Erythroblast (primary cell): ENCODE measurements at places on chromosomes 16 and 17.

DNA sequence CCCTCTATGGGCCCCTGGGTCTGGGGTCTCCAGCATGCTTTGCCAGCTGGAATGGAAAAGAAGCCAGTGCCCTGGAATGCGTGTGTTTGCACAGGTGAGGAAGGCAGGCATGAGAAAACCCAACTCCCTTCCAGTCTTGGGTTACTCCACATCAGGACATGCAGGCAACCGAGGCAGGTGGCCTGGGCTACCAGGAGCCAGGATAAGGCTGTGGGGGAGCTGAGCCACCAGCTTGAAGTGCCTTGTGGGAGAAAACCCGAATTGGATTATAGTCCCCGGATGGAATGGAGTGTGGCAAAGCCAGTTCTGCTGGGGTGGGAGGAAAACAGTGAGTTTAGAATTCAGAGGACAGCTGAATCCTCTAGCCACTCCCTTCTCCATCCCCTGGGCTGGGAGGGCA is 7.2 kb downstream of the SRCIN1 start:
- DNase-seq = peak; percentile 42

DNA sequence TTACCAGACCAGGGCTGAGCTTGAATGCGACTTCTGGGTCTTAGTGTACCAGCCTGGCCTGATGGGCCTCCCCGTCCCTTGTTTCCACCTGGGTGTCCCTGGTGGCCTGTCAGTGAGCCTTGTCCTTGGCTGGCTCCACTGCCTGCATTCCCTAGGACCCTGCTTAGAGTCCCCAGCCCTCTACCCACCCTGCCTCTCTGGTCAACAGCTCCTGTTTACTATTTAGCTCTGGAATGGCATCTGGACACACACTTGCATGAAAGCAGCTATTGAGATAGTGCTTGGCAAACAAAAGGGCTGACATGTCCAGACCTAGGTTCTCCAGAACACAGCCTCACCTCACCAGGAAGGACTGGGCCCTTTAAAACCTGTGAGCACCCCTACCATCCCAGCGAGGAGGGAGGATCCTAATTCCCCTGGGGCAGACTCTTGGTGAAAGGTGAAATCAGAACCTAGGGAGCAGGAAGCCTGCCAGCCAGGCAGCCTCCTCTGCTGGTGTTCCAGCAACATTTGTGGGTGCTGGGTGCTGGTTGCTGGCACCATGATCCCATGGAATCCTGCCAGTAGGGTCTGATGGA is 38.8 kb downstream of the RAI1 start:
- no peak for DNase-seq

DNA sequence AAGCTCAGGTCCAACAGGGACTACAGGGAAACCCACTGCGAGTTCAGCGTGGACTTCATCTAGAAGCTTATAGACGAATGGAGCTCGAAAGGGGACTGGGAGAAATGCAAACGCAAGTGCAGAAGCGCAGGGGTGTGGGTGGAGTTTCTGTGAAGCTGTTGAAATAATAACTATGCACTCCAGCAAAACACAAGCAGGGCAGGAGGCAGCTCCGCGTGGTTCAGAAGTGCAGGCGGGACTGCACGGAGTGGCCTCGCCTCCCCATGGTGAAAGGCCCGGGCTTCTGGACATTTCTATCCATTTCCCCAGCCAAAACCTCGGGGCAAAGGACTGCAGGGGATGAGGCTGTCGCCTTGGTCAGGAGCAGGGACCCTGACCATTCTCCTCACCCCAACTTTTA is 74.5 kb downstream of the ZNF423 start:
- no peak for DNase-seq

DNA sequence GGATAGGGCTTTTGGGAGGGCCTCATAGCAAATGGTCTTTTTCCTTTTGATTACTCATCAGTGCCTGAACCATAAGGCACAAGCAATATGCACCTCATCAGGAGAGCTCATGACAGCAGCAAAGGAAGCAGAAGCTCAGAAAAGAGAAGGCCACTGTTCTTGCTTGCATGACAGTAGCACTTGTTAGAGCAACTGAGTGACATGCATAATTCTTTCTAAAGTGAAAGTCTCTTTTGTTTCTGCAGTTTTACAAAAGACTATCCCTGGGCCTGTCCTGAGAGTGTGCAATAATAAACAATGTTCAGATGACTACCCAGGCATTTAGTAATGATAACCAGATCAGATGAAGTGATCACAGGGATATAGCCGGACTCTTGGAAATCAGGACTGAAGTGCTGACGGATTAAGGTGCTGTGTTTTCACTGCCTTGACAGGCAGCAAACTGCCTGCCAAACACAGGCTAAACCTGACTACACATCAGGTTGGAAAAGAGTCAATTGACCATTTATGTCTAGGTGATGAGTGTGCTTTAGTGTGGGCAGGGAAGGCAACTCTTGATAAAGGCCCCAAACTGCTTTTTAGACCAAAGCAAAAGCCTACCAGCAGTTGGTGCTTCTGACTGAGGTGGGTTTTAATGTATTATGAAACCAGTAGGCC is 1860.3 kb downstream of the TP53TG3F start:
- DNase-seq = no peak

DNA sequence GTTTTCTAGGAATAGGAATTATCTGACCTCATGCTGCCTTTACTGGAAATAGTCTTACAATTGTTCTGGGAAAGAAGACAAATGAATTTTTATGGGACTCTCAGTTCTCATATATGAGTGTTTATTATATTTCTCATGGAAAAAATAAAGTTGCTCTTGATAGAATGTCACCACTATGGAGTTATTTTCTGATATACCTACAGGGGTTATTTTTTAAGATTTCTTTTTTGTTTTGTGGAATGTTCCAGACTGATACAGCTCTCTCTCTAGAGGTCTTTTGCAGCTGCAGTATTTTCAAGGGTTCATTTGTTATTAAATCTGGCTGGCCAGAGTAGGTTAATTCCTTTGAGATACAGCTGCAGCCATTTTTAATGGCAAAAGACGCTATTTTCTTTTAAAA is 100.7 kb downstream of the ABCA8 start:
- DNase-seq = no peak

DNA sequence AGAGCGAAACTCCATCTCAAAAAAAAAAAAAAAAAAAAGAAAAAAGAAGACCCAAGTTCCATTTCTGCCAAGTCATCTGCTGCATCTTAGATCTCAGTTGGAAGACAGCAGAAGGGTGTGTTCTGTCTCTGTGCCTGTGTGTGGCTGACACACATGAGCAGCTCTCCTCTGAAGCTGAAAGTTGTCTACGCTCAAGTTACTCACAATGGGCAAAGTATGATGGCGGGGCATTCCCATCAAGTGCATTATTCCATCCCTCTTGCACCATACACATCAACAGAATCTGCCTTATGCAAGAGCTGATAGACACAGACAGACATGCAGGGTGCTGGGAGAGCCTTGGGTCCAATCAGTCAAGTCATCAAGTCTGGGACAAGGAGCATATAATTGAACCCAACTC is 402.2 kb downstream of the XYLT1 start:
- DNase-seq = no peak

DNA sequence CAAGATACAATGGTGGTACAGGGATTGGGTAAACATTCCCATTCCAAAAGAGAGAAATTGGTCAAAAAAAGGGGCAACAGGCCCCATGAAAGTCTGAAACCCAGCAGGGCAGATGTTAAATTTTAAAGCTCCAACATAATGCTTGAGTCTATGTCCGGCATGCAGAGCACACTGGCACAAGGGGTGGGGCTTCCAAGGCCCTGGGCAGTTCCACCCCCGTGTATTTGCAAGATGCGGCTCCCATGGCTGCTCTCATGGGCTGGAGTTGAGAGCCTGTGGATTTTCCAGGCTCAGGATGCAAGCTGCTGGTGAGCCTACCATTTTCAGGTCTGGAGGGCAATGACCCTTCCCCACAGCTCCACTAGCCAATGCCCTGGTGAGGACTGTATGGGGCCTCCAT is 27.9 kb upstream of the RAI1 start:
- DNase-seq = no peak

DNA sequence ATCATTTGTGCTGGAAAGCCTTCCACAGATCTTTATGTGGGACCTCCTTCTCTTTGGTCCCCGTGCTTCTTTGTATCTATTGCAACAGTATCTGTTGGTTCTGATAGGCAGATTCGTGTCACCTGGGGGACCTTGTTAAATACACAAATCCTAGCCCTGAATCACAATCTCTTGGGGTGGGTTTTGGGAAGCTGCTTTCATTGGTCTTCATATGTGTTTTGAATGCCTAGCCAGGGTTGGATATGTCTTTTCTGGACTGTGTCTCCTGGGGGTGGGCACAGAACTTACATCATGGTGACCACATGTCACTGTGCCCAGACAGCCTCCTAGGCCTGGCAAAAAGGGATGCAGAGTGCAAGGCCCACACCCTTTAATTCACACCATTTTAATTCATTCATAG is 81.0 kb upstream of the HNF1B start:
- no peak for DNase-seq

- no peak for DNase-seq
Measured at GRCh38 chr17:81328978-81329926, 34.1 kb upstream of the SLC38A10 start.

- DNase-seq = peak; percentile 68
Measured at GRCh38 chr16:4330277-4330874, 14.5 kb downstream of the GLIS2 start.

GRCh38 chr17:49616601-49617131 is 41.0 kb downstream of the NXPH3 start:
- DNase-seq = no peak

- DNase-seq = no peak
Measured at GRCh38 chr17:68714676-68715075, 113.5 kb upstream of the FAM20A start.

- DNase-seq = no peak
Measured at GRCh38 chr16:53202398-53202797, 147.6 kb downstream of the CHD9 start.

- no peak for DNase-seq
Measured at GRCh38 chr16:24414534-24414933, 124.8 kb upstream of the RBBP6 start.

DNA sequence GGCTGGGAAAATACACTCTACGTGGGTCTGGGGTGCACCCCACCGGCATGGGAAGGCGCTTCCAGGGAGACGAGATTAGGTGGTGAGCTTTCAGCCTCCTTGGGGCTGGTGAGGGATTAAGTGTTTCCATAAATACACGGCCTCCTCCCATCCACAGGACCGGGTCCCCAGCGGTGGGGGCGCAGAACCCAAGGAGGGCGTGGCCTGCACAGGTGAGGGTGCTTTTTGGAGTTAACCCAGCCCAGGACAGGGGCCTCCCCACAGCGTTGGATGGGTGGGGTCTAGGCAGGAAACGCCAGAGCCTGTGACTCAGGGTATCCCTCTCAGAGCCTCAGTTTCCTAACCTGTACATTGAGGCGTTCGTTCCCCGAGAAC is 1.1 kb downstream of the C16orf74 start:
- DNase-seq = no peak

DNA sequence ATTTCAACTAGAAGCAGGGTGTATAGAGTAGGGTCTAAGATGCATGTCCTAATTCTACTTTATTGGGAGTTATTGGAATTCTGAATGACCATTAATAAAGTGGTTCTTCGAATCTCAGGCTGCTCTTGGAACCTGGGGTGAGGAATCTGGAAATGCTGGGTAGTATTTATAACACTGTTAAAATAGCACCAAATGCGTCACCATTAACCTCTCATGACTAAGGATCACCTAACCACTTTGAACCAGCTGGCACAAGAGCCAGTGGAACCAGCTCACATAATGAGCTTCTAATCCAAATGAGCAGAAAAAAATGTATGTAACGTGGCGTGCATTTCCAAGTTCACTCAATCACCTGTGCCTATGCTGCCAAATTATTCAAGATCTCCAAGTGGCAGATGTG is 281.7 kb downstream of the GRIN2A start:
- DNase-seq = no peak

DNA sequence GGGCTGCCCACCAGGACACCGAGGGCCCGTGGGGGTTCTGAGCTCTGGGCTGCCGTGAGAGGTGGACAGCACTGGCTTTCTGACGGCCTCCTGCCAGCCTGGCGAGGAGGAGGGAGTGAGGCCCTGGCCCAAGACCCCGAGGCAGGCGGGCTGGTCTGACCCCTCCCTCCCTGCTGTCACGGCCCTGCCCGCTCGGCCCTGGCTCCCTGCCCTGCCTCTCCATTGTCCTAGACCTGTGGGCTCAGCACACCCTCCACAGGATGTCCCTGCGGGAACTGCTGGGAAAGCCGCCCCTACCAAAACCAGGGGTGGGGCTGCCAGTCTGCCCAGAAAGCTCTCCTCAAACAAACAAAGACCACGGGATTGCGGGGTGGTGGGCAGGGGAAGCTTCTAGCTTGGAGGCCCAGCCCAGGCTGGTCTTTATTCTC is 20.7 kb downstream of the SPNS2 start:
- no peak for DNase-seq

GRCh38 chr17:50213026-50214022 is 11.9 kb upstream of the COL1A1 start:
- DNase-seq = peak; percentile 13

DNA sequence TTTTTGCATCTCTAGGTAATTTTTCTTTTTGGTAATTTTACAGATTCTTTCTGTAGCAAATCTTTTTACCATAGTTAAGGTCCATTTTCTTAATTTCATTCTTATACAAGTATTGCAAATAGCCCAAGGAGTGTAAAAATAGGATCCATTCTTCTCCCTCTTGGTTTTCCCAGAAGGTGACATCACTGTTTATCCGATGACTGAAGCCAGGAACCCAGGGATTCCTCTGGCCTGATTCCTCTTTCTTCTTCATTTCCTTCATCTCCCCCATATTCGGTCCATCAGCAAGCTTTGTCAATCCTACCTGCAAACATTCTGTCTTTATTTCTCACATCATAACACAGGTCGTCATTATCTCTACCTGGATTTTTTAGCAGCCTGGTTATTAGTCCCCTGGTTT is 5.3 kb downstream of the RBBP6 start:
- no peak for DNase-seq

- no peak for DNase-seq
Measured at GRCh38 chr16:83110269-83110668, 483.5 kb downstream of the CDH13 start.

DNA sequence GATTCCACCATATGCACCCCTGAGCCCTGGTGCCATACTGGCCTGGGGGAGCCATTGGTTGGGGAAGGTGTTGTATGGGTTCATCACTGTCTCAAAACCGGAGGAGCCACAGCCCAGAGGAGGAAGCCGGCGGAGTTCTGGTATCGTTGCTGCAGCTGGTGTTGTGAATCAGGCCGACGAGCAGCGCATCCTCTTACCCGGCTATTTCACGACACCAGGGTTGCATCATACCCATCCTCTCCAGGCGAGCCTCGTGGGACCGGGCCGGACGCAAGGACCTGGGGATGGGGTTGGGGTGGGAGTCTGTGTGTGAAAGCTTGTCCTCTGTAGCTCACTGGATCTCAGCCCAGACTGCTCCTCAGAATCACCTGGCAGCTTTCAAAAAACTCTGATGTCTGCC is 6.6 kb upstream of the SLC12A3 start:
- no peak for DNase-seq

DNA sequence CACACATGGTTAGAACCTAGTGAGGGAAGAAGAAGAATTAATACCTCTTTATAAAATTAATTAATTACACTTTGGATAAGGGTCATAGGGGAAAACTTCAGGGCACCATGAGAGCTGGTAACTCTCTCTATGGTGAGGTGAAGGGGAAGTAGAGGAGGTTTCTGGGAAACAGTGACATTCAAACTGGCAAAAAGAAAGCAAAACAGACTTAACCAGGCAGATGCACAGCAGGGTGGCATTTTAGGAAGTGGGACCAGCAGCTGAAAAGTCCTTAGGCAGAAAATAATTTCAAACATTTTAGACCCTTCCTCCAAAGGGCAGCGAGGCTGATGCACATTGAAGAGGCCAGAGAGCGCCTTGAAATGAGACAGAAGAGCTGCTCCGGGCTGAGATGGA is 157.8 kb downstream of the CDH13 start:
- no peak for DNase-seq

GRCh38 chr17:45812102-45812501 is 28.0 kb downstream of the CRHR1 start:
- DNase-seq = peak; percentile 13

- no peak for DNase-seq
Measured at GRCh38 chr17:3543453-3543852, 14.2 kb downstream of the TRPV3 start.
